Hair follicle dermal papilla cell (primary cell): ENCODE measurements at places on chromosomes 12 and 14. TPM values are rescaled to one million over a fixed set of nuclear protein-coding genes. Genes with fewer than 3 reads are reported as not detected.

TAS2R9 gene
- total RNA-seq = not detected in 2 replicates

SERPINA3 gene
- total RNA-seq = 0.49 and 0.85 TPM in 2 replicates

IRAK3 gene
- 14.2 and 19.3 TPM in 2 replicates for total RNA-seq

INF2 gene
- 71.6 and 77.1 TPM in 2 replicates for total RNA-seq

CCDC60 gene
- not detected in 2 replicates for total RNA-seq

RD3L gene
- total RNA-seq = not detected in 2 replicates

FGF6 gene
- not detected in 2 replicates for total RNA-seq

LRRC43 gene
- 0.65 and 3.2 TPM in 2 replicates for total RNA-seq

GARIN6 gene
- not detected in 2 replicates for total RNA-seq

TTC7B gene
- 27.2 and 32.6 TPM in 2 replicates for total RNA-seq

MFAP5 gene
- 200 and 206 TPM in 2 replicates for total RNA-seq

WIF1 gene
- not detected in 2 replicates for total RNA-seq

MIP gene
- 0.32 TPM in 1 of 2 replicates, not detected in the other for total RNA-seq

ACRBP gene
- 0.16 TPM in 1 of 2 replicates, not detected in the other for total RNA-seq

SLC16A7 gene
- total RNA-seq = 148 and 204 TPM in 2 replicates

NANOG gene
- not detected in 2 replicates for total RNA-seq

IRF9 gene
- total RNA-seq = 136 and 154 TPM in 2 replicates

NINJ2 gene
- total RNA-seq = 0.36 TPM in 1 of 2 replicates, not detected in the other

REM2 gene
- 0.12 TPM in 1 of 2 replicates, not detected in the other for total RNA-seq

BCL7A gene
- total RNA-seq = 5.7 and 6.5 TPM in 2 replicates

KCNJ8 gene
- 2.3 and 3.4 TPM in 2 replicates for total RNA-seq

LALBA gene
- 0.24 TPM in 1 of 2 replicates, not detected in the other for total RNA-seq

CRACR2A gene
- 11.4 and 11.8 TPM in 2 replicates for total RNA-seq

SALL2 gene
- 2.7 and 4.7 TPM in 2 replicates for total RNA-seq

KRT80 gene
- 0.24 and 1.1 TPM in 2 replicates for total RNA-seq
